IMR-90 (cell line): ENCODE measurements at places on chromosomes 5 and 9. TPM values are rescaled to one million over a fixed set of nuclear protein-coding genes. Genes with fewer than 3 reads are reported as not detected.
A peak's percentile ranks its signal among the peaks of the same experiment; 100 is the strongest.

- peak; percentile 89 for DNase-seq
Measured at GRCh38 chr9:97475059-97475458, 26.4 kb upstream of the TMOD1 start.

DNA sequence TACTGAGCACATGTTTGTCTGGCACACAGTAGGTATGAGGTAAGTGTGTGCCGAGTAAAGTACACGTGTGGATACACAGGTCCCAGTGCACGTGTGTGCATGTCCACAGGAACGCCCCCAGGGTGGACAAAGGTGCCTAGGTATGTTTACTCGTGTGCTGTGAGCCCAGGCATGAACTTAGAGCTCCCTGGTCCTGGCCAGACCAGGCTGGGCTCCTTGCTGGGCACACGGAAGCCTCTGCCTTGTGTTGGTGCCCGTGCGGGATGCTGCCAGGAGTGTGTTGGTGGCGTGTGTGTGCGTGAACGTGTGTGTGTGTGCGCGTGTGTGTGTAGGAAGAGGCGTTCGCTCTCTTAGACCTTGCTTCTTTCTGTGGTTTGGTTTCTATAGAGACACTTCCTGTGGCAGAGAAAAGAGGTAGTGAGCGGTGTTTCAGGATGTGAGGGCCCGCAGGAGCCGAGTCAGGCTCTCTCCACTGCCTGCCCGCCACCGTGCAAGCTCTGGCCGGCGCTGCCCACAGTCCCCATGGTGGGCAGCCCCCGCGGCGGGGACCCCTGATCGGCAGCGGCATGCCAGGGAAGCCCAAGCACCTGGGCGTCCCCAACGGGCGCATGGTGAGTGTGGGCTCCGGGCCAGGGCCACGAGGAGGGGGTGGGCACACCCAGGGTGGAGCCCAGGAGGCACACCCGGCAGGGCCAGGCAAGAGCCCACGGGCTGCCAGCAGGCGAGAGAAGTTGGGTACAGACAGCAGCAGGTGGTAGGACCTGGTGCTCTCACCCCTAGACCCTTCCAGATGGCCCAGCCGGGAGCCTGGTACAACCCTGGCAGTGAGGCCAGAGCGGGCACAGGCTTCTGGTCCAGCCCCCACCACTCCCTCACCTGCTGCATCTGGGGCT, at the start of gene RGS14:
Gene RGS14, plus strand, starts transcription at position 466 of the 893 bp plus-strand sequence. Its CDS starts 101 bp downstream, at position 567.
- peak; percentile 47 for DNase-seq

- no peak for DNase-seq
Measured at GRCh38 chr5:61621202-61621650, 289.2 kb downstream of the ZSWIM6 start.

DNA sequence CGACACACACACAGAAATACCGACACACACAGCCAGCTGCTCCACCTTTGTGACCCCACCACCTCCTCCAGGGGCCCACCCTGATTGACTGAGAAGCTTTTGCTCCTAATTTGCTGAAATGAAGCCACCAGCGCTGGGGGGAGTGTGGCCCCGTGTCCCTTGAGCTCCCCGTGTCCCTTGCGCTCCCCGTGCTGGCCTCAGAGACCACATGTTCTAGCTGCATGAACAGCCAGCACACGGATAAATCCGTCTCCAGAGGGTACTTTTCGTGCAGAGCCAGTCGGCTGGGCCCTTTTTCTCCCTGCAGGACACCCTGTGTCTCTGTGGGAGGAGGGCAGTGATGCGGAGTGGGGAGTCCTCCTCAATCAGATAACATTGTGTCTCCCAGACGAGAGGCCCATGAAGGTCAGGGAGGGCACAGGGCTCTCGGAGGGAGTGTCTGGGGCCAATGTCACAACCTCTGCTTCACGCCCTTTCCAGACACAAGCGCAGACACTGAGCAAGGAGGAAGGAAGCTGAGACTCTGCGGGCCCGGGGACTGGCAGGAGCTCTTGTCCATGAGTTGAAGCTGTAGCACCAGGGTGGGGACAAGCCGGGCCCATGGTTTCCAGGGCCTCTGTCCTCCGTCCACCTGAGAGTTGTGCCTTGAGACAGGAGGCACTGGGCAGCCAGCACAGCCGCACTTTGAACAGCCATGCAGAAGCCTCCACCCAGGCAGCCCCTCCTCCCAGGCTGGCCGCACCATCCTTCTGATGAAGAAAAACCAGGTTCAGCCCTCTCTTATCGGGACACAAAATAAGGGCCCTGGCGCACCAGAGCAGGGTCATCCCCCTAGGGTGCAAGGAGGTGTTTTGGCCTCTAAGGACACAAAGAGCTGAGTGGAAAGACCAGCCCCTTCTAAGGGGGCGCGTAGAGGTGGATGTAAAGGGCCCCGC, 36.4 kb upstream of the SLC6A19 start:
- DNase-seq: no peak

DNA sequence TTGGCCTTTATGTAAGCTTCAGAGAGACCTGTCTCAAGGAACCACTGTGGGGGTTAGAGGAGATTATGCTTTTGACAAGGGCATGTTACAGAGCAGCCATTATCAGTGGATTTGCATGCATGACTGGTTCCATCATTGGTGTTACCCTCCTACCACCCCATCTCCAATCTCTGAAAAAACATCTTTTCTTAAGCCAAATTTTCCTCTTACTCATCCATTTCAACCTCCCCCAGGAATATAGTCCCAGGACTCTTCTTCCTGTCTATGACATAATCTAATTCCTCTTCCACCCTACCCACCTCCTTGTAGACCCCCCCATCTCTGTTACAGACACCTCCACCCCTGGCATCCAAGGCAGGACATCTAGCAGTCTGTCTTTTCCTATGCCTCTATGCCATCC, 33.1 kb upstream of the ADRB2 start:
- no peak for DNase-seq

DNA sequence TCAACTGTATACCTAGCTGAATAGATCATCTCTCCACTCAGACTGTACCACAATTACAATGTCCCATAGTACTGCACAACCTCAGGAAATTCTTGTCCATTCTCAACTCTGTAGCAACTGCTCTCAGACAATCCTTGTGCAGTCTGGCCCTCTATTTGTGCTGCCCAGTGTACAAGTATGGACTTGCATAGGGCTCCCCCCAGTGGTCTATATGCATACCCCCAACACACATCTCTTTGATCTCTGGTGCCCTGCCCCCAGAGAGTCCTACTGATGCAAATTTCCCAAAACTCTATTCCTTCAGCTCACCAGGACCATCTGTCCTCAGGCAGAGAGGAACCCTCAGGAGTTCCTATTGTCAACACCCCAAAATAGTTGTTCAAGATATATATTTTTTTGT, 205.3 kb downstream of the SLCO4C1 start:
- DNase-seq: no peak

GRCh38 chr5:78720997-78721396, 72.4 kb upstream of the LHFPL2 start:
- no peak for DNase-seq

DNA sequence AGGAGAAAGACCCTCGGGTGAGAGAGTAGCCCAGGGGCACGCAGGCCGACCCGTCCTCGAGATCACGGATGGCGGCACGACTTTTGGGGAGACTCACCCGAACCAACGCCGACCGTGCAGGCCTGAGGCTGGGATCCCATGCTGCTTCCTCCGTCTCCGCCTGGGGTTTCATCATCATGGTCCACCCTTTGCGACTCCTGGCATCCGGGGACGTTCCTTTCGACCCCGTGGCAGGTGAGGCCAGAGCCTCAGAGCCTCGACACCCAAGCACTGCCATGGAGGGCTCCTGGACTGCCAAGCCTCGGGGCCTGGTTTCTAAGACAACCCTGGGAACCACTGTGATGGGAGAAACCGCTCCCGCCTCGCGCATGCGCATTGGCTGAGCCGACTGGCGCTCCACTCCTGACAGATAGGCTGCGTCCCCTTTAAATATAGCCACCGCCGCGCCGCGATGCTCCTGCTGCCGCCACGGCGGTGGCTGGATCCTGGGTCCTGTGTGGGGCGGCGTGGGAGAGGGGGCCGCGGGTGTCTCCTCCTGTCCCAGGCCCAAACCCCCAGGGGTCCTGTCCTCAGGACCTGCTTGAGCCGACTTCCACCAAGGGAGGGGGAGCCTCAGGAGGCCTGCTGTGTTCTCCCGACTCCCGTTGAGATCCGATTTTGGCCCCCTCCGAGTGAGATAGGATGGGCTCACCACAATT, 481.6 kb downstream of the SPATA31A7 start:
- no peak for DNase-seq

- no peak for DNase-seq
Measured at GRCh38 chr9:125863923-125864322, 116.8 kb downstream of the PBX3 start.

- DNase-seq: no peak
Measured at GRCh38 chr9:38391278-38392118, 1.0 kb upstream of the ALDH1B1 start.

- DNase-seq: peak; percentile 72
Measured at GRCh38 chr9:83011611-83012010, 51.3 kb downstream of the RASEF start.

DNA sequence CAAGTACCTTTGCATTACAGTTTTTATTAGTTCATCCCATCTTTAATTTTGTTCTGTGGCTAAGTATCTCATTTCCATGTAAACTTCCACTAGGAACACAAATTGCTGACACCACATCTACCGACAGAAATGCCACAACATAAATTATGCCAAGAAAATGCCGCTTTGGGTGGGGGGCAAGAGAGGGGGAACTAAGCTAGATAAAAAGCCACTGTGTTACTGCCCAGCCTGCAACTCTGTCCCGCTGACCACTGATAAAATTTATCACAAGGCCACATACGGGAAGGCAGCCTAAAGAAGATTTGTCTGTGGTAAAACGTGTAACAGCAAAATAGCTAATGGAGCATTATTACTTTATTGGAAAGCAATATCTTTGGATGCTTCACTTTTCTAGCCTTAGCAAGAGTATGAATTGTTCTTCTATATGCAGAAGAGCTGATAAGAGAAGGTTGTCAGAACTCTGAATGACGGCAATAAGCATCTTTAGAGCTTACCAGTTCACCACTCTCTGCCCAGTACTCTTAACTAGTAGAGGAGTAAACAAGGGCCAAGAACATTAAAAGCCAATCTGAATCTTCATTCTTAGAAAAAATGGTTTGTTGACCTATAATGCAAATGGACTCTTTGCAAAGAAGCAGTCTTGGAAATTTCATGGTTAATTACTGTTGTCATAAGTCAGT, 172.2 kb upstream of the MEF2C start:
- no peak for DNase-seq

DNA sequence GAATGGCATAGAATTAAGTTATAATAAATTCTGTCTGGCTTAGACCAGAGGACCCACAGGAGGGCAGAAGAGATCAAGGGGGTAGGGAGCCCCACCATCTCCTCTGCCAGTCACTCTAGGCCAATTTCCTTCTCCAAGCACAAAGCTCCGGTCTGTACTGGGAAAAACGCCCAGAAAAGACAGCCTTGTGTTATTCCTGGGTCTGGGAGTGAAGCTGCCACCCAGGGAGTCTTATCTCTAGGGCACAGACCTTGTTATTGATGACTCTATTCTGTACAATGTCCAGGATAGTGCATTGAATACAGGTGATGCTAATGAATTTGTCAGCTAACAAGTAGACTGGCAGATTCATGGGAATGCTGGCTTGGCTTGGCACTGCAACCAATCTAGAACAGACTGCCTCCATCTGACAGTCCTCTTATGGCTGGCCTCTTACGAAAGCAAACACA, 60.7 kb downstream of the MED27 start:
- DNase-seq: peak; percentile 24

DNA sequence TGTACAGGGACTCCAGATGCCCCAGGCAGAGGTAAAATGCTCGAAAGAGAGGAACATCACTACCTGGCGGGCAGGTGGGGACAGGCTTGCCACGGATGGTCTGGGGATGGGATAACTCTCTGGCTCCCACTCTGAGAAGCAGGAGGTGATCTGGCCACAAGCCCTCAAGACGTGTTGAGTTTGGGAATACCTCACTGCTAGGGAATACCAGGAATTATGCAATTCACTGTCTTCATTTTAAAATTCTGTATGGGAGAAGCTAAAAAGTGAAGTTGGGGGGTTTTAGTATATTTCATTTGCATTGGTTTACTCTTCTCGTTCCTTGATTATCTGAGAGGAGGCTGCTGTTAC, 510.4 kb downstream of the CCDC171 start:
- no peak for DNase-seq

GRCh38 chr9:98128316-98128715, 9.3 kb upstream of the TRIM14 start:
- no peak for DNase-seq

GRCh38 chr9:115401756-115402327, 283.9 kb upstream of the TNC start:
- DNase-seq: no peak

SPINK7 gene
- polyA plus RNA-seq: not detected in 2 replicates

PCDHAC2 gene
- polyA plus RNA-seq: not detected in 2 replicates

NR4A3 gene
- 0.27 and 0.37 TPM in 2 replicates for polyA plus RNA-seq

F12 gene
- polyA plus RNA-seq: 1.2 and 1.4 TPM in 2 replicates

PCDHB14 gene
- polyA plus RNA-seq: 0.36 and 0.39 TPM in 2 replicates

PTGES gene
- 6.3 TPM in 2 replicates for polyA plus RNA-seq

FRMPD1 gene
- polyA plus RNA-seq: not detected in 2 replicates

ARL14EPL gene
- not detected in 2 replicates for polyA plus RNA-seq

FUT7 gene
- polyA plus RNA-seq: not detected in 2 replicates

CFAP90 gene
- polyA plus RNA-seq: 0.09 and 0.14 TPM in 2 replicates
